ENCODE measurements at places on chromosomes 11 and 22.

DNA sequence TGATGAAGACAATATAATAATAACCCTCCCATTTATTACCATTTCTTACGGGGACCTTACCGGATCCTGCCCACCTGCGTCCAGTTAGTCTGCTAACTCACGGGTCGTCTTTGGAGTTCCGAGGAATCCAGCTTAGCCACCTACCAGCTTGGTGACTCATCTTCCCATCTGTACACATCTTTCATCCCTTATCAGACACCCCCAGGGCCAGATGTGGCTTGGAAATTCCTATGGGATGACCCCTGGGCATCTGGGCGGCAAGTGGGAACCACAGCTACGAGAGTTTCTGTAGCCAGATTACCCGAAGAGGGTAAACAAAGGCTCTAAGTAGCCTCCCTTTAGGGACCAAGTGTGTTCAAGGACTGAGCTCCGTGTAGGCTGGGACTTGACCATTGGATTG is 12.8 kb upstream of the PRR5 start:
- no peak for DNase-seq

GRCh38 chr22:17810570-17811116 is 36.4 kb upstream of the BID start:
- DNase-seq, result no peak

DNA sequence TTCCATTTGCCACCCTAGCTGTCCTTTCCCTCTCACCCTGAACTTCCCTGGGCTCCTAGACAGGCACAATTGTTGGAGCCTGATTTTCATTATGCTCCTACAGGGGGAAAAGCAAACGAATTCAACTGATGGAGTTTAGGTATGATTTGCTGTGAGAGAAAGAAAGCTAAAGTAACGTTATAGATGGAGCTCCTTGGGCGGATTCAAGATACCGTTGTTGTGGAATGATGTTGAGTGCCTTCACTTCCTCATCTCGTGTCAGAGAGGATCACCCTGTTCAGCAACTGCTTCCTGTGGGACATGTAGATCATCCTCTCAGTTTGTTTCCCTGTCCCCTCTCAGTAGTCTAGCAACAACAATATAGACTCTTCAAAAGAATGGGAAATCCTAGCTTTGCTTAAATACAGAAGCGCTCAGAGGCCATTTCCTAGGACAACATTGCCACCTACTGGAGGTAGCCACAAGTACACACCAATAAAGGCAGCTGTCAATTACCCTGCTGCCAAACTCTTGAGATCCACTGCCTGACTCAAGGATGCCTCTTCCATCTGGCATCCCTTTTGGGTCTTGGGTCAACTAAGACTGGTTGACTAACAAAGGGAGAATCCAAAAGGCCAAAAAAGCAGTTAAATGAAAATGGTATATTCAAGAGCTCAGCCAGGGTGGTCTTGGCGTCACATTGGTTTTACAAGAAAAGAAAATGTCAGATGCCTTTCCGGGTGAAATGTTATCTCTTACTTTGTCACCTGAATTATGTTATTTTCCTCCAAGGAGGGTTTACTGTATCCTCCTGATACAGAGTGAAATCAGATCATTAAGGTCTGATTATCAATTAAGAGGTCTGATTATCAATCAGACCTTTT is 13.5 kb upstream of the DTX4 start:
- peak; percentile 76 for DNase-seq

DNA sequence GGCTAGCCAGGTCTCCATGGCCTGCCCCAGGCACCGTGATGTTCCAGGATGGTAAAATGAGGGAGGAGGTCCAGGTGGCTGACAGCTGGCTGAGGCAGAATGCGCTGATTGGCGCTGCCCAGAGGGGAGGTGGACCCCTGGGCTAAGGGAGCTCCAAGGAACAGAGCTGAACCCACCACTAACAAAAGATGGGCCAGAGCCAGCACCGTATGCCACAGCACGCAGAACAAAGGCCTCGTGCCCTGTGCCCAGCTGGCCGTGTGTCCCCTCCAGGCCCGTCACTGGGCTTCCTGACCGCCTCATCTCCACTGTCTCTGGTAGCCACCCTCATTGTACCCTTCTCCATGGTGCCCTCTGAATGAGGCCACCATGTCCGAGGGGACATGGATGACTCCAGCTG is 19.6 kb upstream of the PRODH start:
- DNase-seq, result no peak
